HTR-8/SVneo (cell line): ENCODE measurements at places on chromosomes 3 and 15.

- DNase-seq, result no peak
Measured at GRCh38 chr3:106699122-106699521, 678.1 kb upstream of the CCDC54 start.

GRCh38 chr15:41832875-41833274, 5.0 kb downstream of the JMJD7 start:
- DNase-seq, result no peak

- DNase-seq, result no peak
Measured at GRCh38 chr3:21464746-21465145, 286.3 kb downstream of the ZNF385D start.

- no peak for DNase-seq
Measured at GRCh38 chr3:146247911-146248310, 3.0 kb downstream of the PLSCR4 start.

GRCh38 chr15:31261266-31262142, 65.1 kb upstream of the KLF13 start:
- DNase-seq, result no peak

DNA sequence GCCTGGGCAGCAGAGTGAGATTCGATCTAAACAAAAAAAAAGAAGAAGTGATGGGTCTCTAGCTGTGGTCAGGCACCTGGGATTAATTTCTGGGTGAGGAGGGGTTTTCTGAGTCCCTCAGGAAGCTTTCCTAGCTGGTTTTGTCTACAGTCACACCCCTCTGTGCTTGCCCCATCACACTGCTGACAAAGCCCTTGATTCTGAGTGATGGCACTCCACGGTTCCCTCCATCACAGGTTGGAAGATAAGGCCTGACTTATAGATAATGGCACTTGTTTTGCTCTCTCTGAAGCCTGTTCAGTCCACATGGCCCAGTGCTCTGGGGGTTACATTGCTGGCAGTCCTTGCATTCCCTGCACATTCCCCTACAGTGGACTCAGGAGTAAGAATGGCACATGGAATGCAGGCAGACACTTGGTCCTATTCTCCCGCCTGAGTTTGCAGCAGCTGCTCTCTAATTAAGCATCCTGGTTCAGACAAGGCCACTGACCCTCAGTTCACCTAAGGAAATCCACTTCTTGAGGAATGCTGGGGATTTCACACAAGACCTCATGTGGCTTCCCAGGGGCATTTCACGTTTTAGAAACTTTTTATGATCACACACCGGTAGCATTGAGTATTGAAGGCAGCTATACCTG, 81.0 kb upstream of the NMNAT3 start:
- DNase-seq, result peak; percentile 41

GRCh38 chr3:56851966-56852884, 50.5 kb upstream of the ARHGEF3 start:
- DNase-seq, result peak; percentile 23

GRCh38 chr15:42024303-42024702, 3.5 kb upstream of the PLA2G4E start:
- no peak for DNase-seq

DNA sequence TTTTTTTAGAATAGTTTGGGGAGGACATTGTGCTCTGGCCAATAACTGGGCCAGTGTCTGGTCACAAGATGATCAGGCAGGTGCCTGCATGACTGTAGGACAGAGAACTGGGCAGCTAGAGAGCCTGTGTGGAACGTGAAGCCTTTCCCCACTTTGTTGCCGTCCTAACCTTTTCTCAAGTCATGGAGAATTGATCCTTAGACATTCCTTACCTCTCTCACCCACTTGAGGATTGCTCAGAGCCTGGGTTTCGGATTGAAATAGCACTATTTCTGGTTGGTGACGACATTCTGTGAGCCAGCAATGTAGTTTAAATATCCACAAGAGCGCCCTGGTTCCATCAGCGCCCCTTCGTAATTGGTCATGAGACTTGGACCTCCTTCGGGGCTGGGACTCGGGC, 138.4 kb downstream of the IGF1R start:
- DNase-seq, result no peak

GRCh38 chr3:45082142-45082538, 56.0 kb downstream of the CLEC3B start:
- no peak for DNase-seq

- DNase-seq, result no peak
Measured at GRCh38 chr15:59894835-59895234, 109.3 kb upstream of the FOXB1 start.

DNA sequence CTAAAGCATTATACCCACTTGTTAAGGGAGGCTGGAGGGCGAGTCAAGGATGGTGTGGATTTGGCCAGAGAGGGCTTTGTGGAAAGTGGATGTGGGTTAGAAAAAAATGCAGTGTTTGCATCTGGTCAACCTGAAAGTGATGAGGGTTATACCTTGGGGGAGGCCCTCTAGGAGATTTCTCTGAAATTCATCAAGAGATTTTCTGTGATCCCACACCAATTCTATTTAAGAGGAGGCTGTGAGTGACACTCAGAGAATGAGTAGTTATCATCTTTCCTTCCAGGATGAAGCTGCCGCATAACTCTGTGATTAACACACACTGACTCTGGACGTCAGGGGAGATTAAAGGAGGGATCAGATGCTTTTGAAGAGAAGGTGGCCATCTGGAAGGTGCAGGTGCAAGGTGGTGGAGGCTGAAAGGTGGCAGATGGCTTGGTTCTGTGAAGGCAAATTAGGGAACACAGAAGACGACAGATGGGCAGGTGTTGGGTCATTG, 54.8 kb downstream of the ANAPC13 start:
- peak; percentile 48 for DNase-seq

DNA sequence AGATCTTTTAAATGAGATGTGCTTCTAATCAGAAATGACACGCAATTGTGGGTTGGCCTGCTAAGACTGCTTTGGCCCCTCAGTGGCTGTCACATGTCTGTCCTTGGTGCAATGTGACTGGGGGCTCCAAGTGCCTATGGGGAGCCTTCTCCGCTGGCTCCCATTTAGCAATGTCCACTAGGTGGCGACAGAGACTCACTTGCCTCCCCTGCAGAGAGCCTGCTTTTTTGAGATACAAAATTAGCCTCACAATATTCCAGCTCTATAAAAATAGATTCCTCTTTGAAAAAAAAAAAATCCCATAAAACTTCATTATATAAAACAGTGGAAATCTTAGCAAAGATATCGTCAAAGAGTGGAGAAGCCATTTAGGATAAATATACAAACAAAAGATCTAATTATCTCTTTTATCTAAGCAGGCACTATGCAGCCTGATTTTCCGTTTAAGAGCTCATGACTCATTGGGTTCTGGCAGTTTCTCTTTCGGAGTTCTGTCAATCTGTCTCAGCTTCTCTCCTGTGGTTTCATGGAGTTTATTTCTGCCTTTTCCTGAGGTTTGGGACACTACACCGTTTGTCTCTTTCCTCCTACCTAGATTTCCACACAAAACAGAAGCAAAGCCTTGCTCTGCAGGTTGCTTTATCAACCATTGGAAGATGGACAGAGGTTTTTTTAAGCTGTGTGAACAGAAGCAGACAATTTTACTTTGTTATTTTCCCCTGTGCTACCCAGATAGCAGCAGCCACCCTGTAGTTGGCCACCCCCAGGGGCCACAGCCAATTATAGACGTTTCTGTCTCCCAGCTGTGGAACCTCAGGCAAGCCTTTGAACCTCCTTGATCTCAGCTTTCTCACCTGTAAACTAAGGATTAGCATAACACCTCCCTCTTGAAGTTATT, 68.4 kb upstream of the TNFAIP8L3 start:
- peak; percentile 80 for DNase-seq

DNA sequence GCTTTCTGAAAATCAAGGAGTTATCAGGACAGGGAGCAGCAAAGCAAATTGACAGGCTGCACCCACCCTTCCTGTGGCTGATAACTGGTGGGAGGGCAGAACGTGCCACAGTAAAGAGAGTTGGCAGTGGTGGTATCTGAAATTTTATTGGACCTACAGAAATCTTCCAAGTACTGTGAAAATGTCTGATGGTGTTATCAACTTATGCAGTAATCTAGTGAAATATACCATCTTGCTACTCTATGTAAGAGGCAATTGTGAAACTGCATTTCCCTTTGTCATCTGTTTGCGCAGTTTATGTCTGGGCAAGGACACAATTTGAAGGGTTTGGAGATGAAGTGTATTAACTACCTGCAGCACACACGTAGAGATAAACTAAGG, 1.5 kb downstream of the PLCL2 start:
- no peak for DNase-seq
